LNCaP clone FGC (cell line): ENCODE measurements at places on chromosomes 7 and 10.

GRCh38 chr7:130667593-130668257 is 823 bp downstream of the COPG2 start:
- no peak for DNase-seq

- no peak for DNase-seq
Observed at GRCh38 chr7:131556053-131556908, at the start of gene PODXL. Gene PODXL (minus strand): TSS chr7:131556628. CDS start chr7:131556359, 269 bp downstream.

DNA sequence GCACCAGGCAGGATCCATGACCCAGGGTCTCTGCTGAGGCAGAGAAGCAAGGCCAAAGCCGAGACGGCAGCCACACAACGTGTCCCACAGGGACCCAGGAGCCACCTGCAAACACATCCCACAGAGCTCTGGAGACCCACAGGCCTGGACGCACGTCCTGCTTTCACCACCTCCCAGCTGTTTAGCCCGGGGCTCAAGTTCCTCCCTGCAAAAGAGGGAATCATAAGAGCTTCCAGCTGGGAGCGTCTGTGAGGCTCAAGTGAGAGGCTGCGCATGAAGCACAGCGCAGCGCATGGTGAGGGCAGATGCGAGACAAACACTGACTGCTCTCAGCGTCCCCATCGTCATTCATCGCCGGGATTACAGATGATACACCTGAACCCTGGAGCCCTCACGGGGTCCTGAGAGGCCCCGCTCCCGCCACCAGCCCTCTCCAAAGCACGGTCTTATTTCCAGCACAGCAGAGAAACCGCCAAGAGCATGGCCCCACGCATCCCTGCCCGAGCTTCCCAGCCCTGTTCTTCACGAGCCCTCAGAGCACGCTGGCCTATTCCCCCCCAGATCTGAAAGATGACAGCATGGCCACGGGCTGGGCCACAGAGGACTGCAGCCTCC is 88.7 kb downstream of the MAD1L1 start:
- DNase-seq, result no peak

GRCh38 chr10:59037506-59037905 is 138.9 kb upstream of the PHYHIPL start:
- DNase-seq, result no peak

- DNase-seq, result no peak
Observed at GRCh38 chr10:77793831-77794230, 132.7 kb downstream of the DLG5 start.

GRCh38 chr10:30466445-30466844 is 32.5 kb downstream of the MAP3K8 start:
- DNase-seq, result no peak

DNA sequence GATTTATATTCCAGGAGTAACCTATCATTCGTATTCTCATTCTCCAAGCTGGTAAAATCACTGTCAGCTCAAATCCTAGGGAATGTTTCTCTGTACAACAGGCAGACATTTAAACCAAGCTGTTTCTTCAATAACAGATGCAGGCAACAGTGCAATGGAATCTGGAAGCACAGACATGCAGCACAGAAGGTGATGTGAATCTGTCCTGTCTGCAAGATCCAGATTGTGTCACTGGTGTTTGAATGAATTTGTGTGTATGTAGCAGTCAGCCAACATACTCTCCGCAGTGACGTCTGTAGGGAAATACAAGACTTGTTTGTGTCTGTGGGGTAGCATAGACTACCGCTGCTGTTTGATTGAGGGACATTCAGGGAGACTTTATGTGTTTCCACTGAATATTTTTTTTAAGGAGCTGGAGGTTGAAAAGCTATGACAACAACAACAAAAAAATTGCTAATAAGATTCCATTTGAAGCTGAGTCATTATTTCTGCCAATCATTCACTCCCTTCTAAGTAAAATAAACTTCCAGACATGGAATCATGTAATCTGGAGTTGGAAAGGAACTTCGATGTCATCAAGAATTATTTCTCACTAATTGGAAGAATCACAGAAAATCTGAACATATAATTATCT is 122.9 kb upstream of the MYO3A start:
- no peak for DNase-seq

DNA sequence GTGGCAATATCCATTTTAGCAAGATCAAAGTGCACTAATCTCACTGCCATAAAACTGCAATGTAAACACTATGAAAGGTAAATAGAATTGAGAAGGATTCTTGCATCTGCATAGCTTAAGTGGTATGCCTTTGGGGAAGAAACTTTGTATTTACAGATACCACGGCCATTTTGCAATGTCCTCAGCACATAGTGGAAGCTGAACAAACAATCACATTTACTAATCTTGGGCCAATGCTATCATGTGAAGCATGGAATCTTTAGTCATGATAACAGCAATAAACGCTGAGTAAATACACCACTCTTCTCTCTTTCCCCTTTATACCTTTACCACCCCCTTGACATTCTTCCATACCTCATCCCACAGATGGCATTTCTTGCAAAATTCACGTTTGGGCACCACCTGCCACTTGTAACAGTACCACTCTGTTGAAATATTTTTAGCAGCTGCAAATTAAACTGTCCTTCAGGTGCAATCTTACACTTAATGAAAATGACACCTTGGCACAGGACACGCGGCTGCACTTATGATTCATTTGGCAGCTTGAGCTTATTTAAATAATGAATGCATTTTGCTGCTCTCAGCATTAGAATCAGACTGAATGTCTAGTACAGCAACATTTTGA is 171.8 kb downstream of the SEMA3A start:
- peak; percentile 50 for DNase-seq

GRCh38 chr7:131943211-131943610 is 386.8 kb upstream of the PODXL start:
- no peak for DNase-seq

- peak; percentile 40 for DNase-seq
Observed at GRCh38 chr10:90587081-90587491, 270.8 kb downstream of the HTR7 start.
